ENCODE measurements at places on chromosomes 5 and 9.
A peak's percentile ranks its signal among the peaks of the same experiment; 100 is the strongest.

DNA sequence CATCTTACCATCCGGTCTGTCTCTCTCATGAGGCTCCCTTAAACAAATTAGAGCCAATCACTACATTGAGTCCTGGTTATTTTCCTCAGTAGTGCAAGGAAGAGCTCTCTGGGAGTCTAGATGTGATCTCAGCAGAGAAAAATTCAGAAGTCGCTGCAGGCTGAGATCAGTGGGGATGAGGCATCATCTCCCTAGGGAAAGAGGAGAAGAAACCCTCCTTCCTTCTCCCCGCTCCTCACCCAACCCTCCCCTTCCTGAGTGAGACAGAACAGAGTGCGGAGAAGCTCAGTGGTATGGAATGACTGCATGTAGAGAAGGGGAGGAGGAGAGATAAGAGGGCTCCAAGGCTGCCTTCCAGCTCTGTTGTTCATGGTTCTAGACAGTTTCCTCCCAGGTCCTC is 80.5 kb downstream of the PAPPA start:
- no peak for ATAC-seq

GRCh38 chr5:76625087-76625815 is 2.0 kb upstream of the F2RL2 start:
- ATAC-seq = peak; percentile 19

GRCh38 chr5:35902046-35902672 is 36.3 kb downstream of the CAPSL start:
- ATAC-seq = peak; percentile 59

DNA sequence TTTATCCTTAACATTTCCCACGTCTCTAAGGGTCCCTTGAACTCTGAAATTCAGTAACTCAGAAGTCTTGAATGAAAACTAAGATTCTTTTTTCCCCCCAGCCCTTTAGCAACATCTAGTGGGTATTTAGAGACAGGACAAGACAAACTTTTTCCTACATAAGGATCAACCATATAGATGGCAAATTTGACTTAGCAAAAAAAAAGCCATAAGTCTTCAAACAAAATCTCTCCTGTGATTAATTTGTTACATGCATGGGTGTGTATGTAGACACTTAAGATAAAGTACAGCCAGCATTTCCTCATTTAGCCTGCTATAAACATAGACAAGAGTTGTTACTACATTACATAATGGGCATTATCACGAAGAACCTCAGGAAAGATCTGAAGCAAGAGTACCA is 29.1 kb upstream of the ANKRD31 start:
- no peak for ATAC-seq

GRCh38 chr5:39461007-39461682 is 36.4 kb upstream of the DAB2 start:
- ATAC-seq = no peak

GRCh38 chr9:21711504-21711903 is 90.9 kb upstream of the MTAP start:
- ATAC-seq = peak; percentile 73

GRCh38 chr5:96548905-96549304 is 113.3 kb upstream of the CAST start:
- ATAC-seq = no peak

GRCh38 chr9:111839387-111839786 is 44.6 kb upstream of the SHOC1 start:
- ATAC-seq = peak; percentile 64

- ATAC-seq = no peak
These were observed 609.6 kb upstream of the TLE4 start for GRCh38 chr9:78962156-78962555.

GRCh38 chr5:466661-467310 is 23.8 kb downstream of the EXOC3 start:
- ATAC-seq = no peak

DNA sequence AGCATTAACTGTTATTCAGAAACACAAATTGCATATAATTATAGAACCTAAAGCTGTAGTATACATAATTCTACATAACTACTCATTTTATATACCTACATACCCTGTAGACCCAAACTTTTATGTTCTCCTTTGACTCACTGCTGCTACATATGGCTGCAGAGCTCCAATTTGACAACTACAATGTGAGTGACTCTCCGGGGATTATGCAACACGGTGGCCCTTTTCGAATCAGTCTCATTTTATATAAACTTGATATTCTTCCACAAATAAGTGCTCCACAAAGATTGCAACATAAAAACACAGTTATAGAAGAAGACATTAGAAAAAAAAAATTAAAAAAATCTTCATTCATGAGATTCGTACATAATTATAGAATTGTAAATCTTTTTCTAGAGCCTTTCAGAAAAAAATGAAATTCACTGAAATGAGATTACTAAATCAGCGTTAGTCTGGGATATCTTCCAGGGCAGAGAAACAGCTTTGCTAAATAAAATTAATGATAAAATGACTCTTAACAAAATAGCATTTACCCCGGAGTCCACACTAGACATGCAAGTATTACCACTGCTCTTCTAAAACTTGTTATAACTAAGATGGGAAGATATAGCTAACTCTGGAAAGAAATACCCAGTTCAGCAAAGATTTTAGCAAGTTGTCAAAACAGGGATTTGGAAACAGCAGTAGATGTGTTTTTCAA is 52.6 kb downstream of the SRFBP1 start:
- no peak for ATAC-seq

DNA sequence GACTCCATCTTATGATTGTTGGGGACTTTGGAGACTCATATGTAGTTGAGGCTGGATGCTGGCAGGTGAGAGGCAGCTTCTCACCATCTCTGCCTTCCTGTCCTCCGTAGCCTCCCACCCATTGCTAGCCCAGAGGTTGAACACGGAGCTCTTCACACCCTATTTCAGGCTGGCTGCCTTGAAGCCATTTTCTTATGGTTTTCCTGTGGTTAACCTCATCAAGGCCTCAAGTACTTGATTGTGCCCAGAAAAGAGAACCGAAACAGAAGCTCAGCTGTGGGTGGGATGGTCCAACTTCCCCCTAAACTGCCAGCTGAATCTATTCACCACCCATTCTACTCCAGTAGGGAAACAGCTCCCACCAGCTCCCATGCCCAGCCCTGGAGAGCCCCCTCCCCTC is 102.9 kb downstream of the LIFR start:
- peak; percentile 88 for ATAC-seq

DNA sequence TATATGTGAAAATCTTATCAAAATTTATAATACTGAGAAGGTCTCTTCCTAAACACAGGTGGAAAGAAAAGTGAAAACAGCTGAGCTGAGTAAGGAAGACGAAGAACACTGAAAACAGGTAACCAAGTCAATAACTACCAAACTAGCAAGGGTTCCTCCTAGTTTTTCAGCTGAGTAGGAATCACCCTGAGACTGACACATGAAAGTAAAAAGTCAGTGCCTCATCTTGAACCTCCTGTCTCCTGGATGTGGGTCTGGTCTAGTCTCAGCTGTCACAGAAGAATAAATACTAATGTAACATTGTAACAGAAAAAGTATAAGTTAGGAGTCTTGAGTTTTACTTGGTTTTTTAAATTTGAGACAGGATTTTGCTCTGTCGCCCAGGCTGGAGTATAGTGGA is 121.0 kb downstream of the MEF2C start:
- ATAC-seq = no peak

GRCh38 chr9:109904666-109905065 is 124.7 kb downstream of the PALM2AKAP2 start:
- ATAC-seq = no peak

DNA sequence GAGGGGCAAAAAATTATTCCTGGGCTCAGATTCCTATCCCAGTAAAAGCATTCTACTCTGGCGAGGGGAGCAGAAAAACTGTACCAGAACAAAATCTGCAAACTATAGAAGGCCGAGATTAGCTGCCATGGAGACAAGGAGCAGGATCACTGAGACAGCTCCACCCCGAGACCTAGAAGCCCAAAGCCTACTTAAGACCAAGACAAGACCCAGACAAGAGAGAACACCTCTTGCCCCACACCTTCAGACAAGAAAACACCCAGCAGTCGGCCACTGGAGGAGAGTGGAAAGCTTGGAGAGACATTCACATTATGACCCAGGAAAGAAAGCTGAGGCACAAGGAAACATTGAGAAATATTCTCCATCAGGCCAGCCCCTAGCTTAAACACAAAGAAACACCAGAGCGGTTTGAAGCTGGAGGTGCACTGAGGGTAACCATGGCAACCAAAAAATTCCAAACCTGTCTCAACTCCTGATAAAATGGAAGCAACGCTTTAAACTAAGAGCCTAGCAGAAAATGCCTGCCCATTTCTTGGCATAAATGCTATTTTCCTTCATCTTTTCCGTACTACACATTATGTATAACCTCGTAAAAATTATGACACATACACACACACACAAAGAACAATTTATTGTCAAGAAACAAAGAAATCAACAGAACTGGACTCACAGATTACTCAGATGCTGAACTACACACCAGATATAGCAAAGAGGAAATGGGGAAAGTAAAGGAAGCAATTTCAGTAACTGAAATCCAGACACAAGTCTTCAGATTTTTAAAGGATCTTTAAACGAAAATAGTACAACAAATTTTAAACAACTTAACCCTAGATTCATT is 53.8 kb upstream of the FTMT start:
- no peak for ATAC-seq

DNA sequence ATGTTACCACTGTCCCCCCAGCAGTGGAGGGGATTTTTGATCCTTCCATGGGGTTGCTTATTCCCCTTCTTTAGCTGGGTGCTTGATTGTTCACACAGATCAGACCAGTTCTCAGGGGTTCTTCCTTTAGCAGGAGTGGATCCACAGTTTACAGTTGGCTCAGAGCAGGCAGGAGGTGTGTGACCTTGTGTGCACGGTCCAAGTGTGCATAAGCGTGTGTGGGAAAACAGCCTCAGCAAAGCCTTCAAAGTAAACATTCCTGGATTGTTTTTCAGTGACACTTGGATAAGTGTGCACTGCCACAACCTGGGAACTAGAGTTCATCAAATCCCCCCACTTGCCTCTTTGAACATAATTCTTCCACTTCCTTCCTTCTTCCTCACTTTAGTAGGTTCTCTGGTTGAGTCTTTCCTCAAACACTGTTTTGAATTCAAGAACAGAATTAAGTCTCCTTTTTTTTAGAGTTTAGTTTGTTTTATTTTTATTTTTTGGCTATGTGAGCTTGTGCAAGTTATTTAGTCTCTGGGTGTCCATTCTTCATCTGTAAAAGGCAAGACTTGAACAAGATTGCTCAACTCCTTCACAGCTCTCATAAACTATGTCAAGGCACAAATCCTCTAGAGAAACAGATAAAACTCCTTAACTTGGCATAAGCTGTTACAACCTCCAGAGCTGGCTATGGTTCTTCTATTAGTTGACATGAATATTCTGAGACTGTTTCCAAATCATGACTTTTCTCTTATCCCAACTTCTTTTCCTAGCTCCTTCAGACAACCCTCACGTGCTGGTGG is 78.0 kb downstream of the OSMR start:
- ATAC-seq = no peak

DNA sequence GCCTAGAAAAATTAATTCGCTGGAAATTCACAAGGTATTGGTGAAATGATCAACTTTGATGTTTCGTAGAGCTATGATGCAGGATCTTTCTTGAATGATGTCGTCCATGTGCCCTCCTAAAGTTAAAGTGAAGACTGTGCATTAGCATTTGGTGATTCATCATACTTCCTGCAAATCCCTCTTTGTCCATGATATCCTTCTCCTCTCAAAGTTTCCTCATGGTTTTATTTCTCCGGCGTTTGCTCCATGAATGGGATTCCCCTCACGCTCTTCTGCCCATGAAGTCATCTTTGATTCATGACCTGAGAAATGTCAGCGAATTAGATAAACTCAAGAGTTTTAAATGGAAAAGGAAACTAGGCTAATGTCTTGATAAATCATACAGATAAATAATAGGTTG is 372.7 kb downstream of the PSAT1 start:
- no peak for ATAC-seq

- no peak for ATAC-seq
These were observed 62.0 kb upstream of the RNF130 start for GRCh38 chr5:180133551-180133950.

GRCh38 chr9:3047912-3048311 is 204.0 kb upstream of the PUM3 start:
- ATAC-seq = no peak

GRCh38 chr5:141715346-141715905 is 33.4 kb upstream of the ARAP3 start:
- no peak for ATAC-seq

DNA sequence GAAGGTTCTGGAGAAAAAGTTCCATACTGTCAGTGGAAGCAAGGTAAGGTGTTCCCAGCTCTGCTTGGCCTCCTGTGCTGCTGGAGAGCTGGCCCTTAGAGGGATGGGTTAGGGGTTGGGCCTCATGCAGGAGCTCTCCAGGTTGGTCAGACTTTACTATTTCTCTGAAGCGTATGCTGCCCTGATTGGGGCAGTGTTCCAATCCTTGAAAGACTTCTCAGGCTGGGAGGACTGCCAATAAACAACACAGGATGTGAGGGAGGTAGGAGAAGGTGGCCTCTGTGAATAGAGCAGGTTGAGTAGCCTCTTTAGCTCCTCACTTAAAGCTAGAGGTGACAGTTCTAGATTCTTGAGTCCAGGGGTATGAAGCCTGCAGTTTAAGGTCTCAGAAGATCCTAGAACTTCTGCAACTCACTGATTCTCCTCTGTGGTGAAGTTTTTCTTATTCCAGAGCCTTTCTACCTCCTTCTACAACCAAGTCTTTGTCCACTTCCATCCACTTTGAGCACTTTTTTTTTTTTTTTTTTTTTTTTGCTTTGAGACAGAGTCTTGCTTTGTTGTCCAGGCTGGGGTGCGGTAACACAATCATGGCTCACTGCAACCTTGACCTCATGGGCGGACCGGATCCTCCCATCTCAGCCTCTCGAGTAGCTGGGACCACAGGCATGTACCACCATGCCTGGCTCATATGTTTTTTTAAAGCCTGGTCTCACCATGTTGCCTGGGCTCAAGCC is 3.0 kb downstream of the HNRNPAB start:
- no peak for ATAC-seq

DNA sequence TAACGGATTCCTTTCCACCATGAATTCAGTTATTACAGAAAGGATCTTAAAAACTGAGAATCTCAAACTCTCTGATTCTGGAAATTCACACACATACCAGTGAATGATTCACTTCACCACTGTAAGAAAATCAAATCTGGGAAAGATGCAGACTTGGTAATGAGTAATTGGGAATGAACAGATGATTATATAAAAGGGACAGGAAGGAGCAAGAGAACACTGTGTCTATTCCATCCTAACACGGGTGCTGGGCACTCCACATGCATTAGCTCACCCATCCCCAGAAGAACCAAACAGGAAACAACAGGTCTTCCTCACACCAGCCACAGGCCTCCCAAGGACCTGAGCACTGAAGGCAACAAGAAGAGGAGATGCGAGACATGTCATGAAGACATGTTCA is 74.8 kb upstream of the ZNF622 start:
- no peak for ATAC-seq

- ATAC-seq = peak; percentile 76
These were observed 1.6 kb downstream of the FSTL4 start for GRCh38 chr5:133610489-133611356.

- ATAC-seq = peak; percentile 21
These were observed 29.3 kb upstream of the ABL1 start for GRCh38 chr9:130805510-130806326.

All from activated T-helper 17 cell treated with anti-CD3 and anti-CD28 coated beads, Interleukin-2, amount 50 U/mL, for 72 hours (primary cell).